ENCODE measurements at places on chromosomes 7 and 10.
A peak's percentile ranks its signal among the peaks of the same experiment; 100 is the strongest.

GRCh38 chr10:60237977-60238758 is 151.5 kb downstream of the ANK3 start:
- DNase-seq = no peak

DNA sequence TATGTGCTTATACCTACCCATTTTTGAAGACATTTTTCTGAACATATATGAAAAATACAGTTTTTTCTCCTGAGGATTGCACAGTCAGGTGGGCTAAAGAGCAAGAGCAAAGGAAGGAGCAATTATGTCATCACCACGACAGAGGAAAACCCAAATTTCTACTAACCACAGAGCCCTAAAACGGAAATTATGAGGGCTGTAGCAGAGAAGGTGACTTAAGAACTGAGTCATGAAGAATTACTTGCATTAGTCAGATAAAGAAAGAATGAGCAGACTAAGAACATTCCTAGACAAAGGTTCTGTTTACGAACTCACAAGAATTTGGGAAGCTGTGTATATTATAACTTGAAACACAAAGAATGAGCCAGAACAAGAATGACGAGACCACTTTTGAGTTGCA is 974.4 kb downstream of the NXPH1 start:
- DNase-seq = no peak

- DNase-seq = no peak
These were observed 1.2 kb upstream of the NAMPT start for GRCh38 chr7:106285855-106286492.

- DNase-seq = no peak
These were observed 22.3 kb upstream of the TSPAN33 start for GRCh38 chr7:129122078-129122750.

GRCh38 chr10:13883636-13884444 is 297.1 kb downstream of the PRPF18 start:
- no peak for DNase-seq

- no peak for DNase-seq
These were observed 8.8 kb upstream of the MGAM start for GRCh38 chr7:141986923-141987322.

- no peak for DNase-seq
These were observed 430.2 kb downstream of the PTPRN2 start for GRCh38 chr7:158157460-158157859.

DNA sequence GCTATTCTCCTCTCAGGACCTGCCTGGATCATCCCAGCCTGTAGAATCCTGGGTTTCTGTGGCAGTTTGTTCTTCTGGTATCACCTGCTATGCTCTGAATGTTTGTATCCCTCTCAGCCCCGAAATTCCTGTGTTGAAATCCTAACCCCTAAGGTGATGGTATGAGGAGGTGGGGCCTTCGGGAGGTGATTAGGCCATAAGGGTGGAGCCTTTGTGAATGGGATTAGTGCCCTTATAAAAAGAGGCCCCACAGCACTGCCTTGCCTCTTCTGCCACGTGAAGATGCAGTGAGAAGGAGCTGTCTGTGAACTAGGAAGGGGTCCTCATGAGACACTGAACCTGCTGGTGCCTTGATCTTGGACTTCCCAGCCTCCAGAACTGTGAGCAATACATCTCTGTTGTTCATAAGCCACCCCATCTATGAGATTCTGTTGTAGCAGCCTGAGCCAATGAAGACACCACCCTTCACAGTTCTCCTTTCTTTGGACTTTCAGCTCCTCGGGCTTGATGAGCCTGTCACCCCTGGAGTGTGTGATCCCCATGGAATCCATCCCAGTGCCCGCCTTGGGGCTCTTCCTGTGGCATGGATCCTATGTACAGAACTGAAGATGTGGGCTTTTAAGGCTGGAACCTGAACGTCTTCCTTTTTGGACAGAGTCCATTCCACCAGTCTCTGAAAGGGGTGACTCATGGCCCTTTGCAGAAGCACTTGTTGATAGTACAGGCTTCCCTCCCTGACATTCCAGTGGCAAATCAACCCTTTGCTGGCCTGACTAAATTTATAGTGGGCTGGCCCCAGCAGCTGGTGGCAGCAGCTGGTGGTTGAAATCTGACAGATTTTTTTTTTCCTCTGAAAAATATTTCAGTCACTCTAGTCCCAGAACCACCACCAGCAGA is 138.0 kb downstream of the TACC2 start:
- DNase-seq = no peak

DNA sequence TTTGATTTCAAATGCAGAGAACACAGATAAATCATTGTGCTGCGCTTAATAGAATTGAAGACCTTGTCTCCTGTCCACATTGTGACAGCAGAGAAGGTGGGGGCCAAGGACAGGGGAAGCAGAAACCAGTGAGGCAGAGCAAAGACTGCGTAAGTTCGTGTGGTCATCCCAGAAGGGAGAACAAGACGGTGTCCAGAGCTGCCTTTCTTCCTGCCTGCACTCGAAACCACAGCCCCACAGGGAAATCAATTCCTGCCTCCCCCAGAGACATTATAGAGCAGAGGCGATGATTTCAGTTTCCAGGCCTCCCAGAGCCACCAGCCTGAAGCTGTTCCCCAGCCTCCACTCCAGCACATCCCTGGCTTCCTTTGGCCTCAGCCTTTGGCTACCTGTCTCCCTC is 39.7 kb upstream of the UCN3 start:
- DNase-seq = no peak

DNA sequence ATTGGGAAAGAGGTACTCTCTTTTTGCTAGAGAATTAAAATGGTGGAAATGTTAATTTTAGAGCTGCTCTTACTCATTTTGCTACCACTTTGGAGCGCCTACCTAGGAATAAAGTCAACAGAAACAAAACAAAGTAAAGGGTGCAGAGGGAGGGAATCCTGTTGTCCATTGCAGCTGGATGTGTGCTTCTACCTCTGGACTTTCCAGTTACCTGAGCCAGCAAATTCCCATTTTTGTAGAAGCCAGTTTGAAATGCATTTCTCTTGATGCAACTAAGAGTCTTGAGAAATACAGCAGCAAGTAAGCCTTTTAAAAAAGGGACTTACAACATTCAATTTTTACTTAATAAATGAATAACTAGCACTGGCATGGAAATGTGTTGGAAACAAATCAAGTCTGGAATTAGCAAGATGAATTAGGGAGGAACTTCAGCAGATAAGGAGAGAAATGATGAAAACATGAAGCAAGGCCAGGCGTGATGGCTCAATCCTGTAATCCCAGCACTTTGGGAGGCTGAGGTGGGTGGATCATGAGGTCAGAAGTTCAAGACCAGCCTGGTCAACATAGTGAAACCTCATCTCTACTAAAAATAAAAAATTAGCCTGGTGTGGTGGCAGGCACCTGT is 113.5 kb upstream of the CTTNBP2 start:
- DNase-seq = no peak

DNA sequence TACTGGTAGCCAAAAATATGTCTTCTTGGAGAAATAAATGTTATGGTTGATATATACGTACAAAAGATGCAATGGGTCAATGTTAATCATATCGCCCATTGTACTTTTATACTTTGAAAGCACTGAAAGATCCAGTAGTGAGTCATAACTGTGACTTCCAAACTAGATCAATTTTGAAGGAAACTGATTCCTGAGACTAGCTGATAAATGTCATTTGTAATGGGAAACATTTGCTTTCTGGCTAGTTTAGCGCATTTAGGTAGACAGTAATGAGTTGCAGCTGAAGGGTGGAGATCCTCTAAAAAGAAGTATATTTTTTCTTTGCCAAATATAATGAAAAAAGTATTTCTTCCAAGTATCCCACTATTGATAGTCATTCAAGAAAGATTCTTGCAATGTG is 53.5 kb upstream of the ARHGAP21 start:
- DNase-seq = no peak

- no peak for DNase-seq
These were observed 13.6 kb downstream of the CSTF2T start for GRCh38 chr10:51685768-51686167.

GRCh38 chr7:26684447-26684846 is 179.9 kb downstream of the SKAP2 start:
- DNase-seq = no peak

DNA sequence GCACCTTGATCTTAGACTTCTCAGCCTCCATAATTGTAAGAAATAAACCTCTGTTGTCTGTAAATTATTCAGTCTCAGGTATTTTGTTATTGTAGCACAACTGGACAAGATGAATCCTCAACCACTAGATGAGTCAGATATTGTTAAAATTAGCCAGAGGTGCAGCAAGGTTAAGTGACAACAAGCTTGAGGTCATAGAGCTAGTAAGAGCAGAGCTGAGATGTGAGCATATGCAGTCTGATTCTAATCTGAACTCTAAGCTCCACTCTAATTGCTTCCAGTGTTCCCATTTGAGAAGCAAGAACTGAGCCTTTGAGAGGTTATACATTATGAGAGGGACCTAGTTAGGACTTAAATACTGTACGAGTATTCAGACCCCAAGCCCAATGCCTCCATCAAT is 93.1 kb downstream of the FZD1 start:
- no peak for DNase-seq

DNA sequence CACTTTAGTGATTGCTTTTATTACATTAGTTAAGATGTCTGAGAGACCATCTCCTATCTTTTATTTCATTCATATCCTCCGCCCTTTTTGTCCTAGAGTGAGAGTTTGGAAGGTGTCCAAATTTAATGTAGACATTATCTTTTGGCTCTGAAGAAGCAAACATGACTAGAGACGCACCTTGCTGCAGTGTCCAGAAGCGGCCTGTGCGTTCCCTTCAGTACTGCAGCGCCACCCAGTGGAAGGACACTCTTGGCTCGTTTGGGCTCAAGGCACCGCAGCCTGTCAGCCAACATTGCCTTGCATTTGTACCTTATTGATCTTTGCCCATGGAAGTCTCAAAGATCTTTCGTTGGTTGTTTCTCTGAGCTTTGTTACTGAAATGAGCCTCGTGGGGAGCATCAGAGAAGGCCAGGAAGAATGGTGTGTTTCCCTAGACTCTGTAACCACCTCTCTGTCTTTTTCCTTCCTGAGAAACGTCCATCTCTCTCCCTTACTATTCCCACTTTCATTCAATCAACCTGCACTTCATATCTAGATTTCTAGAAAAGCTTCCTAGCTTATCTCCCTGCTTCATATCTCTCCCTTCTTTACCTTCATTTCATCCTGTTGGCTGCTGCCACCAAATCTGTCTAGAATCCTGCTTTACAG is 10.4 kb upstream of the CLCN1 start:
- DNase-seq = no peak

DNA sequence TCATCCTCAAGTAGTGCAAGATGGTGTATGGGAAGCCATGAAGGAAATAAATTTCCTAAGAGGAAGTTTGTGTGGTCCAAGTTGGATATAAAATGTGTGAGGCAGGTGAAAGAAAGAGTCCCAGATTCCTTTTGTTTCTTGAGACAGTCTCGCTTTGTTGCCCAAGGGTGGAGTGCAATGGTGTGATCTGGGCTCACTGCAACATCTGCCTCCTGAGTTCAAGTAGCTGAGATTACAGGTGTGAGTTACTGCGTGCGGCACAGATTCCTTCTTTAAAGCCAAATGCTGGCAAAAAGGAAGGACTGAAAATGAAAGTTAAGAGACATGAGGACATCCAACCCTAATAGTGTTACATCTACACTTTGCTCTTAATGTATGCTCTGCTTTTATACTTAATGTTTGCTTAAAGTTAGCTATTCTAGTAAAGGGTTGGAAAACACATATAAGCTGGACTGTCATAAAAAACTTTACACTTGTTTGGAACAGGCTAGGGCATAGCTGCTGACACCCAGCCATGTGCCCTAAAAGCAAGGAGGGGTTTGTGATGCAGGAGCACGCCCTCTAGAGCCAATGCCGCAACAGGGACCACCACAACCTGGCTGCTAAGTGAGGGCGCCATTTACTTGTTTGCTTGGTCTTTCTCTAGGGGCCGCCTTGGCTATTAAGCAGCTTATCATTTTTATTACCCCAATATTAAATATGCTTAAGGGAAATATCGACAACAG is 34.5 kb downstream of the CLEC2L start:
- peak; percentile 19 for DNase-seq

- DNase-seq = no peak
These were observed 282.7 kb downstream of the POU6F2 start for GRCh38 chr7:39260279-39260844.

GRCh38 chr7:111126987-111127386 is 36.1 kb downstream of the LRRN3 start:
- no peak for DNase-seq

DNA sequence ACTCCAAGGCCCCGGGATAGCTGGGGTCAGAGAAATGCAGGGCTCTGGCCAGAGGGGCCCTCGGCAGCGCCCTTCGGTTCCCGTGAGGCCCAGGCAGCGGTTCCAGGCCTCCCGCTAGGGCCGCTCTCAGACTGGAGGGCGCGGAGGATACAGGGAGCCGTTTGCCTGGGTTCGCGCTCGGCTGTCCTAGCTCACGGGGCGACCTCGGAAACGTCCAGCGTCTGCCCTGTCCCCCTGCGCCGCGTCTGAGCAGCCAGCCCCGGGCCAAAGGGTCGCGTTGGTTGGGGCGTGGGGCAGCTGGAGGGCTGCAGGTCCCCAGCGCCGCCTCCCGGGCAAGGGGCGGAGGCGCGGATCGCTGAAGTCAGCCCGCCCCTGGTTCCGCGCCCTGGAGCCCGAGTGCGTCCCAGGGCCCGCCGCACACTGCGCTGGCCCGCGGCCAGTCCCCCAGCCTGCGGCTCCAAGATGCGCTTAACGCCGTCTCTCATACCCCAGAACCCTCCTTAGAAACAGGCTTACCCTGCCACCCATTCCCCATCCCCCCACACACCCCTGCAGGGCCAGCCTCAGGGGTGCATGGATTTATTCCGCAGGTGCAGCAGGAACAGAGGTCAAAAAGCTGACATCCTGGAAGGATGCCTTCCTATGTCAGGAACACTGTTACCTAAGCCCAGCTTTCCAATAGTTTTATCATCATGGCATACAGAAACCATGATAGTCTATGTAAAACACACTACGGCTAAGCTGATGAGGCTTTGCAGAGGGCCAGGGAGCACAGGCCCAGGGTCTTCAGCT is 22.1 kb upstream of the OPN4 start:
- no peak for DNase-seq

GRCh38 chr10:47440207-47440606 is 43.7 kb downstream of the ANXA8 start:
- no peak for DNase-seq

DNA sequence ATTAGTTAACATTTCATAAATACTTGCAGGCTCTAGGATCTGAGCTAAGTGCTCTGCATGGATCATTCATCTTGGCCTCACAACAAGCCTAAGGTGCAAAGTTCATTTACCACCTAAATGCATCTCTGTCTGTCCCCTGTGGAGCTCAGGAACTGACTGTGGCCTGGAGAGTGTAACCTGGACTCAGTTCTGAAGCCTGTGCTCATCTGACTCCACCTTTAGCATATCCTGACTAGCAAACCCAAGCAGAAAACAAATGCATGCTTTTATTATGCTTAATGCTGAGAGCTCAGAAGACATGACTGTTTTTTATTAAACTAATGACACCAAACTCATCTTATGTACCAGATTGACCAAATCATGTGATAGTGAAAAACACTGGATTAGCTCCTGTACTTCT is 245.6 kb upstream of the INHBA start:
- DNase-seq = no peak

GRCh38 chr7:92904244-92905131 is 68.1 kb upstream of the CDK6 start:
- DNase-seq = no peak

DNA sequence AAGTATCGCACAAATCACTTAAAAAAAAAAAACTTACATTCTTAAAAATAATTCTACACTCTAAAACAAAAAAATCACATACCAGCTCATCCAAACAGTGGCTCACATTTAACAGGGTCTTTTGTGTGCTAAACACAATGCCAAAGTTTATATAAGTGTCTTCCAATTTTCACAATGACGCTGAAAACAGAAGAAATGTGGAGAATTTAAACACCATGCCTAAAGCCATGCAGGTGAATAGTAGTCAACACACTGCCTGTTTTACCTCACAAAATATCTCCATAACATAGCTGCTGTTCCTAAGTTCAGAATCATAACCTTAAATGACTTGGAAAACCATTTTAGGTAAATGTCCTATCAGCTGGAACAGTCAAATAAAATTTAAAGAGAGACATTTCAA is 55.0 kb downstream of the GRB10 start:
- DNase-seq = no peak

All from NCI-H1930 (cell line).